ENCODE measurements at places on chromosomes 7 and 10. TPM values are rescaled to one million over a fixed set of nuclear protein-coding genes. Genes with fewer than 3 reads are reported as not detected.

- H3K27me3 ChIP-seq = peaks cover 9% of the 10 kb centered on the region
- no peaks in the 10 kb centered on the region for H3K36me3 ChIP-seq
- no peak overlapping the region for H3K27ac ChIP-seq
- no peak for DNase-seq
- peak overlapping the region; percentile 8 for H3K4me3 ChIP-seq
- peaks cover 45% of the 10 kb centered on the region for H3K4me1 ChIP-seq
Measured at GRCh38 chr10:99522470-99523250, 10.1 kb upstream of the NKX2-3 start.

DNA sequence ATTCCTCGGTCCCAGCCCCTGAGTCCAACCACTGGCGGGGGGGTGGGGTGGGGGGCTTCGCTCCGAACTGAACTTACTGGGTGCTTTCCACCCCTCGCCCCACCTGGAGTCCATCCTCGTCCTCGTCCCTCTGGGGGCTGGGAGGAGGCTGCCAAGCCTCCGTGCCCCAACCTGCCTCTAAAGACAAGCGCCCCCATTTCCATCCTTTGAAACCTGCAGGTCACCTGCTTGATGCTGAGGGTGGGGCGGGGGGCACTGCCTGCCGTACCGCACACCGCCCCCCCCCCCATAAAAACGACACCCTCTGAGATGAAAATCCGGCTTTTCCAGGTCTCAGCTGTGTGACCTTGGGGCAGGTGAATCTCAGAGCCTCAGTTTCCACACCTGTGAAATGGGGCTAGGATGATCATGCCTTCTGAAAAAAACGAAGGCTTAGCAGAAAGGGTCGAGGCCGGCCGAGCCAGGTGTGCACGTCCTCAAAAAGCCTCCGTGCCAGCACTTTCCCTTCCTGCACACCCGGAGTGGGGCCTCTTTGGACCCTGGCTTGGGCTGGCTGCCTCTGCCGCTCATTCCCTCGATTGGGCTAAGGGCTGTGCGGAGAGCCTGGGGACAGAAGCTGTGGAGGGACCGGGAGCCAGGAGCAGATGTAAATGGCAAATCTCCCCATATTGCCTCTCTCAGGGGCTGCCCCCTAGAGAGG, 967 bp downstream of the ELFN1 start:
- H3K27ac ChIP-seq = no peak overlapping the region
- peaks cover 39% of the 10 kb centered on the region for H3K4me1 ChIP-seq
- peaks cover 71% of the 10 kb centered on the region for H3K27me3 ChIP-seq
- H3K36me3 ChIP-seq = no peaks in the 10 kb centered on the region

DNA sequence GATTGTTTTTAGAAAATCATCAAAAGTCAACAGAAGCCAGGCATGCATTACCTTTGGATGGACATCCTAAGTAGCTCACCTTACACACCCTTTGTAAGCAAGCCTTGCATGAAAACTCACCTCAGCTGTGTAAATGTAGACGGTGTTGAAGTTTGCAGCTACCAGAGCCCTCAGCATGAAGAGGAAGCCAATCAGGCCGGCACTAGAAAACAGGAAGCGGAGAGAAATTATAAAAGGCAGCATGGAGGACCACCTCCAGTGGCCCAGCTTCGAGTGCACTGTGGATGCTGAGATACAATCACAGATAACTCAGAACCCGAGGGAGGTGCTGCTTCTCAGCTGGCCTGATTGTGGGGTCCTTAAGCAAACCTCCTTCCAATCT, 75.3 kb downstream of the SVOPL start:
- H3K27ac ChIP-seq = no peak overlapping the region
- H3K27me3 ChIP-seq = no peaks in the 10 kb centered on the region
- H3K4me3 ChIP-seq = no peak overlapping the region
- no peaks in the 10 kb centered on the region for H3K4me1 ChIP-seq
- no peak for DNase-seq

DNA sequence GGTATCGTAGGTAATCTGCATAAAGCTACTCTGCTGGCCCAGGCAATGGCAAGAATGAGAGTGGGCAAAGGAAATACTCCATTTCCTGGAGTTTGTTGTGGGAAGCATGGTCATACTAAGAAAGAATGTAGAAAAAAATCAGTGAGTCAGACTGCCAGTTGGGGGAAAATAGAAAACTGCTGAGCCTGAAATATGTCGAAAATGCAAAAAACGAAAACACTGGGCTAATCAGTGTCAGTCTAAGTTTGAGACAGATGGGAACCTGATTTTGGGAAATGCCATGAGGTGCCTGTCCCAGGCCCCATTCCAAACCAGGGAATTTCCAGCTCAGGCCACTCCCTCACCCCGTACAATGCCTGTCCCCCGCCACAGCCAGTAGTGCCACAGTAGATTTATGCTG, 150.0 kb downstream of the ZNF33B start:
- DNase-seq = no peak
- no peaks in the 10 kb centered on the region for H3K27me3 ChIP-seq
- no peaks in the 10 kb centered on the region for H3K36me3 ChIP-seq
- no peak overlapping the region for H3K4me3 ChIP-seq

DNA sequence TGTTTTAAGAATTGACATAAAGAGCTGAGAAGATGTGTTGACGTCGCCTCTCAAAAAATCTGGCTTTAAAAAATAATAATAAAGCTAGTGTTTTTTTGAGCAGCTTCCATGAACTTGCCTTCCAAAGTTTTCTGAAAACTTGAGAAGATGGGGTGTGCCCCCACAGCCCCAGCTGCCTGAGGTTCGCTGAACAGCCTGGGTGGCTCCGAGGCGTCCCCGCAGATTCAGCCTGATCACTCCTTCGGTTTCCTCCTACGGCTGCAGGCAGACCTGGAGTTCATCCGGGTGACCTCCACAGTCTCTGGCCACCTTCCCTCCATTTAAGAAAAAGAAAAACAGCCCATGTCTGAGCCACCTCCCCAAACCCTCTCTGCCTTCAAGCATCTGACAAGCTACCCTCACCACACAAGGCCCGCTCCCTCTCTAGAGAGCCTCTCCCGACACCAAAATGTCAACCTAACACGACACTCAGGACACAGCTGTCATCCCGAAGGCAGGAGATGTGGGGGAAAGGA, 177.8 kb downstream of the PTPRN2 start:
- H3K36me3 ChIP-seq = no peaks in the 10 kb centered on the region
- H3K4me1 ChIP-seq = no peaks in the 10 kb centered on the region
- DNase-seq = no peak
- no peaks in the 10 kb centered on the region for H3K27me3 ChIP-seq

The MBL2 gene
- total RNA-seq = 0.06 TPM

GRCh38 chr10:62820586-62820985, 4.4 kb upstream of the EGR2 start:
- H3K27ac ChIP-seq = no peak overlapping the region
- no peak overlapping the region for H3K4me3 ChIP-seq
- H3K4me1 ChIP-seq = peaks cover 26% of the 10 kb centered on the region

The PIP4K2A gene
- 32.7 TPM for total RNA-seq

The STEAP2 gene
- 22.5 TPM for total RNA-seq

DNA sequence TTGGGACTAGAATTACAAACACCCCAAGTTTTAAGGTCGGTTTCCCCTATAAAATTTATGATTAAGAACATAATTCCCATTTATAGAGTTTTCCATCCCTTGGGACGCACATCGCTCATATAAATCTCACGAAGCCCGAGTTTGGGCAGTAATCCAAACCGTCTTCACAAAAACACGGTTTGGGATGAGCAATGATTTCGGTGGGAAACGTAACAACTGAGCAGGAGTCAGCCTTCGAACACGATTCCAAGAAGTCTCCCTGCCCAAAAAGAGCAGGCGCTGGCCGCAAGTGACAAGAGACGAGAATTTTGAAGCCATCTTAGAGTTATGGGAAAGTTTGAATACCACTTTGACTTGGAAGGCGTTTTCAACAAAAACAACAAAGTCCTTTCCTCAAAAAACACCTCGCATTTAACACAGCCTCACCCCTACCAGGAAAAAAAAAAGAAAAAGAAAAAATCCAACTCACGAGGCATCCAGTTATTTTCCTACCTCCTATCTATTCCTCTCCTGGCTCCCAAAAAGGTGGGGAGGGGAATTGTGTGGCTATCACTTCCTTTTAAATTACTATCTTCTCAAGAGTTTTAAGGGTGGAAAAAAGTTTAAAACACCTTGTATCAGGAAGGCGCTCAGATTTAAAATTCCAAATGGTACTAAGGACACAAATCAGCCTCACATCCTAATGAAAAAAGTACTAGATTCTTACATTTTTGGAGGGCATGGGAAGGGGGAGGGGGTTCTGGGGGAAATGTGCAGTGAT, 1.6 kb downstream of the SEPHS1 start:
- peak overlapping the region; percentile 85 for H3K4me3 ChIP-seq
- DNase-seq = no peak
- no peaks in the 10 kb centered on the region for H3K36me3 ChIP-seq
- H3K4me1 ChIP-seq = peaks cover 65% of the 10 kb centered on the region

DNA sequence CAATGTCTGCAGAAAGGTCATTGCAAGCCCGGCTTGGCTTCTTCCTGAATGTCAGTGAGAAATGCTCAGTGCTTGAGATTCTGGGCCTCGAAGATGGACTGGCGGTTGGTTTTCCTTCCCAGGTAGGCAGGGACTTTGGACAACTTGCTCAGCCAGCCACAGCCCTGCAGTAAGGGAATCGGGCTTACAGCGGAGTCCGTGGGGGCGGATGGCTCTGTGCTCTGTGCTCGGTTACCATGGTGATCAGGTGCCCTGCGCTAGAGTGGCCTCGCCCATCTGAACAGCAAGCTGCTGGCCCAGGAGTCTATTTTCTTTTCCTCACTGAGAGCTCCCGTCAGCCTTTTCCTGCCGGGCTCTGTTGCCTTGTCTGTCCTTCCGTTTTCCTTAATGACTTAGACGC, 77.8 kb upstream of the SH2B2 start:
- no peaks in the 10 kb centered on the region for H3K4me1 ChIP-seq
- H3K36me3 ChIP-seq = peaks cover 95% of the 10 kb centered on the region
- no peaks in the 10 kb centered on the region for H3K27me3 ChIP-seq
- H3K27ac ChIP-seq = no peak overlapping the region
- no peak for DNase-seq
- H3K4me3 ChIP-seq = no peak overlapping the region

DNA sequence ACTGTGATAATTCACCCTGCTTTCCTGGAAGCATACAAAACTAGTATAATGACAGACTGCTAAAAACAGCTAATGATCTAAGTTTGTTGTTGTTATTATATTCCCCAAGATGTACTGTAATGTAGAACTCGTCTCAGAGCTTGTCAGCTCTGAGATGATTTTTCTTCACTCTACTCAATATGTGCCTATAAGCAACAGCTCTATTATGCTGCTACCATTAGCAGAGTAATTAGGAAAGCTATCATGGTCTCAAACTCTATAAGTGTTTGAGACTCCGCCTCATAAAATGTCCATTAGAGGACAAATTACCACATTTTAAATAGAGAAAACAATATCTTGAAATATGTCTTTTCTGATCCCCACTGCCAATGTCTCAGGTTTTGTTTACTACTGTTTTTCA, 476.5 kb upstream of the PCDH15 start:
- no peaks in the 10 kb centered on the region for H3K27me3 ChIP-seq
- H3K4me3 ChIP-seq = no peak overlapping the region
- H3K4me1 ChIP-seq = no peaks in the 10 kb centered on the region
- no peak overlapping the region for H3K27ac ChIP-seq
- H3K36me3 ChIP-seq = no peaks in the 10 kb centered on the region

DNA sequence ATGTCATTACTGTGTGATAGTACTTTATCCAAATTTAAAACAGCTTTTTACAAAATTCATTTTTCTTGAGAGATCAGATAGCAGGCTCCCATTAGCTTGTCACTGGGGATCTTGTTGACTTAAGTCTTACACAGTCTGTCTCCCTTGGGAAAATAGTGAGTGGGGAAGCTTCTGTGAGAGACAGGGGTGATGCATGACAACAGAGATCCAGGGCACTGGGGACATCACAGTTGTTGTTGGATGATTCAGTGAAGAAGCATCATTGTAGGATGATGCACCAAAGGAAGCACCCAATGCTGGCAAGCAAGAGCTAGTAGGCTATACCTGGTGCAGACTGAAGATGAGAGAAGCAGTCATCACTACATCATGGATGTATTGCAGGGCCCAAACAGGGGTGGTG, 284.7 kb downstream of the HDAC9 start:
- DNase-seq = no peak
- H3K36me3 ChIP-seq = no peaks in the 10 kb centered on the region
- no peak overlapping the region for H3K27ac ChIP-seq
- H3K4me3 ChIP-seq = no peak overlapping the region

GRCh38 chr10:132802694-132803320, 16.9 kb upstream of the NKX6-2 start:
- H3K4me3 ChIP-seq = no peak overlapping the region
- no peak for DNase-seq
- no peaks in the 10 kb centered on the region for H3K36me3 ChIP-seq
- no peak overlapping the region for H3K27ac ChIP-seq
- H3K4me1 ChIP-seq = no peaks in the 10 kb centered on the region

The H2BK1 gene
- total RNA-seq = not detected

GRCh38 chr7:143458263-143458662, 15.0 kb downstream of the TAS2R60 start:
- no peak for DNase-seq
- no peak overlapping the region for H3K4me3 ChIP-seq
- no peaks in the 10 kb centered on the region for H3K27me3 ChIP-seq
- no peaks in the 10 kb centered on the region for H3K36me3 ChIP-seq

The CXCL12 gene
- 47.9 TPM for total RNA-seq

GRCh38 chr10:16787361-16787791, 29.8 kb downstream of the RSU1 start:
- H3K27ac ChIP-seq = no peak overlapping the region
- H3K27me3 ChIP-seq = no peaks in the 10 kb centered on the region
- H3K36me3 ChIP-seq = peaks cover 3% of the 10 kb centered on the region
- no peak overlapping the region for H3K4me3 ChIP-seq

The ARHGEF35 gene
- 2.0 TPM for total RNA-seq

The C1GALT1 gene
- total RNA-seq = 13.3 TPM

DNA sequence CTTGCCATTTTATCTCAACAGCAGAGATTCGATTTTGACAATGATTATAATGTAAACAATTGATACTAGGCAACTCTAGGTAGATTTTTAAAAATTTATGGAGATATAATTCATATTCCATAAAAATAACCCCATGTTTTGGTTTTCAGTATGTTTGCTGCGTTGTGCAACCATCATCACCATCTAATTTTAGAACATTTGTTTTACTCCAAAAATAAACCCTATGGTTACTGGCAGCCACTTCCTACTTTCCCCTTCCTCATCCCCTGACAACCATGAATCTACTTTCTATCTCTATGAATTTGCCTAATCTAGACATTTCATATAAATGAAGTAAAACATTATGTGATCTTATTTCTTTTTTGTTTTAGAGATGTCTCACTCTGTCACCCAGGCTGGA, 401.9 kb downstream of the THSD7A start:
- no peak overlapping the region for H3K27ac ChIP-seq
- no peaks in the 10 kb centered on the region for H3K36me3 ChIP-seq
- no peak overlapping the region for H3K4me3 ChIP-seq
- DNase-seq = no peak

- H3K27me3 ChIP-seq = no peaks in the 10 kb centered on the region
- no peak overlapping the region for H3K4me3 ChIP-seq
- H3K36me3 ChIP-seq = no peaks in the 10 kb centered on the region
- no peak for DNase-seq
- H3K27ac ChIP-seq = no peak overlapping the region
Measured at GRCh38 chr10:121438333-121438732, 159.9 kb downstream of the FGFR2 start.

The C10orf105 gene
- 0.11 TPM for total RNA-seq

The LBX1 gene
- total RNA-seq = not detected

The ARMH3 gene
- 13.4 TPM for total RNA-seq

The CDK14 gene
- 17.7 TPM for total RNA-seq

- H3K27ac ChIP-seq = no peak overlapping the region
- DNase-seq = no peak
- no peaks in the 10 kb centered on the region for H3K27me3 ChIP-seq
- no peaks in the 10 kb centered on the region for H3K36me3 ChIP-seq
- no peaks in the 10 kb centered on the region for H3K4me1 ChIP-seq
Measured at GRCh38 chr7:7157177-7157886, 25.0 kb upstream of the C1GALT1 start.

Data from esophagus muscularis mucosa (tissue), 4 donors.